Esophagus squamous epithelium (tissue), 5 donors: ENCODE measurements at places on chromosomes 11 and 22.

- DNase-seq = no peak
Observed at GRCh38 chr11:131859538-131860210, 489.3 kb downstream of the NTM start.

- no peak for DNase-seq
Observed at GRCh38 chr11:106852779-106853178, 165.5 kb downstream of the GUCY1A2 start.

GRCh38 chr11:36427079-36427478 is 83.0 kb downstream of the TRAF6 start:
- no peak for DNase-seq

- no peak for DNase-seq
Observed at GRCh38 chr11:62656796-62657429, 3.8 kb upstream of the INTS5 start.

- DNase-seq = no peak
Observed at GRCh38 chr11:17810746-17811145, 76.2 kb downstream of the KCNC1 start.

- no peak for DNase-seq
Observed at GRCh38 chr11:18490736-18491485, 35.3 kb downstream of the LDHAL6A start.

DNA sequence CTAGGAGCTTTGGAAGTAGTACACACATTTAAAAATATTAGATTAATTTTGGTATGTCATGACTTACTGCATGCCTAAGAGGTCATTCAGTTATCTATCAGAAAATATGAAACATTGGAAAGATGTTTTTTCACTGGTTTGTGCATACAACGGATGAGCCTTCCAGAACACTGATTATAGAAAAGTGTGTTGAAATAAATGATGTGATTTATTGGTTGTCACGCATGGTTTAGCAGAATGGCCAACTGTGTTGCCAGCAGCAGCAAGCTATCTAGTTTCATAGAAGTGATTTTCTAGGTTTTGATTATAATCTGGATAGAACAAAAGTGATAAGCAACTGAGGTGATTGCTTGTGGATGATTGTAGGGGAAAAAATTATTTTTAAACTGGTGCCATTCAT is 53.6 kb downstream of the DDX10 start:
- DNase-seq = no peak

DNA sequence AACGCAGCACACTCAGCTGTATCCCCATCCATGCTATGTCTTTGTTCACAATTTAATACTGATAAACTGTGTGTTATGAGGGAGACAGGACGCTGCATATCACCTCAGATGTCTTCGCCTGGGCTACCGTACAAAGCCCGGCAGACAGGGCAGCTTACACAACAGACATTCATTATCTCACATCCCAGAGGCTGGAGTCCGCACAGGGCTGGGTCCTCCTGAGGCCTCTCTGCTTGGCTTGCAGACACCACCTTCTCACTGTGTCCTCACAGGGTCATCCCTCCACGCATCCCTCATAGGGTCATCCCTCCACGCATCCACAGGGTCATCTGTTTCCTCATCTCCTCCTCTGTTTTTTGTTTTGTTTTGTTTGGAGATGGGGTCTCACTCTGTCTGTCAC is 61.2 kb downstream of the SHANK2 start:
- DNase-seq = no peak

DNA sequence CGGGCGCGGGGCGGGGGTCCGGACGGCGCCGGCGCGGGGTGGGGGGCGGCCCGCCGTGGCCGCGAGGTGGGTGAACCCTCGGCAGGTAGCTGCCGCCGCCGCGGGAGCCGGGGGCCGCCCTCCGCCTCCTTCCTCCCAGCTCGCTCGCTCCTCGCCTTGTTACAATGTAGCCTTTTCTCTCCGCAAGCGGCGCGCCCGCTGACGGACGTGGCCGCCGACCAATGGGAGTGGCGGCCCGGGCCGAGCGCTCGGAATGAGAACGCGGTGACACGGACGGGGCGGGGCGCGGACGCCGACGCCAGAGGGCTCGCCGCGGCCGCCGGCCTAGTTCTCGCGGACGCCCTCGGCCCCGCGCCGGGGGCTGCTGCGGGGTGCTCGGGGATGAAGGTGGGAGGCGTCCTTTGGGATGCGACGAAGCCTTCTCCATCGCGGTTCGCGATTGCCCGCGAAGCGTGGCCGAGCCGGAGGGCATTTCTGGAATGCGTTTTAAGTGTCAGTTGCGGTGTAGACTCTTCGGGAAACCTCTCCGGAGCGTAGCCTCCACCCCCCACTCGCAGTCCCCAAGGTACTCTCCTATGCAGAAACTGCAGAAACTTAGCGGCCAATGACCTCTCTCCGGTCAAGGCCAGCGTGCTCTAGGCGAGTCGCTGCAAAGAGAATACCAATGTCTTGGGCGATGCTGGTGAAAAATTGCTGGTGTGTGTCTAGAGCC is 734 bp downstream of the PRDM11 start:
- DNase-seq = peak; percentile 76

- DNase-seq = no peak
Observed at GRCh38 chr11:59918987-59919589, 19.1 kb upstream of the OOSP1 start.

DNA sequence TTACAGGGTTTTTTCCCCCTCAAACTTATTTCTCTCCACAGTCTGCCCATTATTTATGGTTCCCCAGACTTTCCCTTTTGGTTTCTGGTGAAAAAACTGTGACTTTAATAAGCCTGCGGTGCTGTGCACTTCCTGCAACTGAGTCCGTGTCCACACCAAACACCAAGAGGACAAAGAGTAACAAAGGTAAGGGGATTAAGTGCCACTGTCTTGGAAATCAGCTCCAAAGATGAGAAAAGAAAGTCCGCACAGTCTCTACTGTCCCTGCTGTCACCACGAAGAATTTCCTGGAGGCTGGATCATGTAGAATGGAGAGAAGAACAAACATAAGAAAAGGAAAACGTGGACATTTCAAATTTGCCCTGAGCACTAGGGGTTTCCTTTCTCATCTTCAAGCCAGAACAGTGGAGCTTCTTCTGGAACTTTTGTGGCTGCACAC is 17.9 kb upstream of the PRAME start:
- no peak for DNase-seq

- no peak for DNase-seq
Observed at GRCh38 chr22:47558828-47559700, 796.6 kb downstream of the TBC1D22A start.

DNA sequence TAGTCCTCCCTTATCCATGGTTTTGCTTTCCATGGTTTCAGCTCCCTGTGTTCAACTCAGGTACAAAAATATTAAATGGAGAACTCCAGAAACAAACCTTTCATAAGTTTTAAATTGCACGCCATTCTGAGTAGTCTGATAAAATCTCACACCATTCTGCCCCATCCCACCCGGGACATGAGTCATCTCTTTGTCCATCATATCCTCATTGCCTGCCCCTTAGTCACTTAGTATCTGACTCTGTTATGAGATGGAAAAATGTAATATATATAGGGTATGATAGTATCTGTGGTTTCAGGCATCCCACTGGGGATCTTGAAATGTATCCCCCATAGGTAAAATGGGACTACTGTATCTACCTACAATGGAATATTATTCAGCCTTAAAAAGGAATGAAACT is 35.5 kb upstream of the FGF3 start:
- DNase-seq = no peak

DNA sequence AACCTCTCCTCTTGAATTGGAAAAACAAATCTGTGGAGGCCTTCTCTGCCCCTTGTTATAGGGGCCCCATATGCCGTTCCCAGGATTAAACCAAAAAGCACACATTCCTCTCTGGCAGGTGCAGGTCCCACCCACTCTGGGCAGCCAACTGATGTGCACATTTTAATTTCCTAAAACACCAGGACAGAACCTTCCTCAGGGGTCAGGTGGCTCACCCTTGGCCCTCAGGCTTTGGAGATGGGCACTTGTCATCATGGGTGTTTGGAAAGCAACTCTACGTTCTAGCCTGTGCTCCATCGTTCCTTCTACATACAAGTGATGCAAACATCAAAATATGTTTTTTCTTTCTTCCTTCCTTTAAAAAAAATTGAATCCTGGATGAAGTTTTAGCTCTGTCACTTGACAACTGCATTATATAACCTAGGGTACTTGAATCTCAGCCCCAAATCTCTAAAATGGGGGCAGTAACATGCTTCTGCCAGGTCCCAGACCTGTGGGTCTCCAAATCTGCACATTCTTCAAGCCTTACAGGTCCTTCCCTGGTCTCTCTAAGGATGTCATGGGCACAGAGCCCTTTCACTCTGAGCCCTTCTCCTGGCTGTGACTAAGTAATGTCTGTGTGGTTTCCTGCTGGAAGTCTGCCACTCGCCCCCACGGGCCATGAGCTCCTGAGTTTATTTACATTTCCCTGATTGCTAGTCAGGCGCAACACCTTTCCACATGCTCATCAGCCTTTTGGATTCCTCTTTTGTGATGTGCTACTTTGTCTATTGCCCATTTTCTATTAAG is 43.8 kb downstream of the KCNQ1OT1 start:
- DNase-seq = no peak

DNA sequence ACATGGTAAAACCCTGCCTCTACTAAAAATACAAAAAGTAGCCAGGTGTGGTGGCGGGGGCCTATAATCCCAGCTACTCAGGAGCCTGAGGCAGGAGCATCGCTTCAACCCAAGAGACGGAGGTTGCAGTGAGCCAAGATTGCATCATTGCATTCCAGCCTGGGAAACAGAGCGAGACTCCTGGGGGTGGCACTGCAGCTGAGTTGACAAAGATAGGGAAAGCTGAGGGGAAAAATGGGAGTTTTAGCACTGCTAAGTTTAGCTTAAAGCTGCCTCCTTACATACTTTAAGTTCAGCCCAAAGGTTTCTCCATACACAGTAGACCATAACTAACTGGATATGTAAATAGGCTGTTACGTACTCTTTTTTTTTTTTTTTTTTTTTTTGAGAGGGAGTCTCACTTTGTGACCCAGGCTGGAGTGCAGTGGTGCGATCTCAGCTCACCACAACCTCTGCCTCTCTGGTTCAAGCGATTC is 9.0 kb upstream of the USP28 start:
- DNase-seq = no peak

GRCh38 chr11:131302836-131303235 is 67.6 kb upstream of the NTM start:
- DNase-seq = no peak

DNA sequence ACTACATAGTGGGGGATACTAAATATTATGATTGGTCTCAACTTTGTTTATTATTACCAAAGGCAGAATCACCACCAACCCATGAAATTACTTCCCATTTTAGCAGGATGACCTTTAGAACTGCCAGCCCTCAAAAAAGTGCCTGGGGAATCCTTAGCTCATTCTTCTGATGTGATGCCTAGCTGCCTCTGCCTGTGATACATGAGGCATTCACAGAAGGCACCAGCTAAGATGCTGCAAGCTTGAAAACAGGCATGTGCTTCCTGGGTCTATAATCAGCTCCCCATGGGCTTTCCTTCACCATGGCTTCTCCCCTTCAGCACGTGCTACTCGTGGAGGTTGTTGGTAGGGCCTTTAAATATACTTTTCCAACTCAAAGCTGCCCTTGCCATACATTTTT is 50.4 kb upstream of the ARHGAP20 start:
- DNase-seq = no peak
